Stimulated activated CD4-positive, alpha-beta T cell treated with anti-CD3 and anti-CD28 coated beads, Interleukin-1b, Interleukin-23, amount 100 ng/mL, for 24 hours (primary cell): ENCODE measurements at places on chromosomes 1 and 21.

DNA sequence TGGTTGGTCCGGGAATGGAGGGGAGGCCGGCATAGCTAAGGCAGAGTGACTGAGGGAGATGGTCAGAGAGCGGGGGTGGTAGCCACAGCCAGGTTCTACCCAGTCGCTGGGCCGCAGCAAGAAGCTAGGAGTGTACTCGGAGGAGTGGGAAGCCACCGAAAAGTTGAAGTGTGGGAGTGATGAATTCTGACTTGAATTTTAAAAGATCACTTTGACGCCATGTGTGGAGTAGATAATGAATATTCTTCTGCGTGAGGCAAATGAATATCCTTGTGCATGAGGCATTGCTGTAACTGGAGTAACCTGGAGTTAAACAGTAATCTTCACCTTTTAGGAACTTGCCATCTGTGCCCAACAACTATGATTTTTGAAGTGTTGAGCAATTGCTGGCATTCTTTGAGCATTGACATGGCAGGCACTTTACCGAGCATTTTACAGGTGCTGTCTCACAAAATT is 6.9 kb downstream of the CTPS1 start:
- no peak for DNase-seq

- DNase-seq: no peak
These were observed 10.1 kb downstream of the ADAMTS5 start for GRCh38 chr21:26956813-26957212.

GRCh38 chr1:233005703-233006102 is 55.3 kb downstream of the NTPCR start:
- DNase-seq: no peak

DNA sequence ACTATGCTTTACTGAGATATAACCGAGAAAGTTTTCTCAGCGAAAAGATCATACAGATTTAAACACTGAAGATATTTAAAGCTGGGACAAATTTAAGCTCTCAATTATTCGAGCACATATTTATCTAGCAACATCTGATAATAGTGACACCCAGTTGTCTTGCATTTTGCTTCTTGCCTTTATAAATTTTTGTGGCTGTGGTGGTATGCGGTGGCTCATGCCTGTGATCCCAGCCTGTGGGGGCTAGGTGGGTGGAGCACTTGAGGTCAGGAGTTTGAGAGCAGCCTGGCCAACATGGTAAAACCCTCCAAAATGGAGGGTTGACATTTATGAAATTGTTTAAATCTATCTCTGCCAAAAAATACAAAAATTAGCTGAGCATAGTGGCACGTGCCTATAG is 312.2 kb downstream of the SPATA17 start:
- DNase-seq: no peak
